ENCODE measurements at places on chromosomes 5 and 9.

DNA sequence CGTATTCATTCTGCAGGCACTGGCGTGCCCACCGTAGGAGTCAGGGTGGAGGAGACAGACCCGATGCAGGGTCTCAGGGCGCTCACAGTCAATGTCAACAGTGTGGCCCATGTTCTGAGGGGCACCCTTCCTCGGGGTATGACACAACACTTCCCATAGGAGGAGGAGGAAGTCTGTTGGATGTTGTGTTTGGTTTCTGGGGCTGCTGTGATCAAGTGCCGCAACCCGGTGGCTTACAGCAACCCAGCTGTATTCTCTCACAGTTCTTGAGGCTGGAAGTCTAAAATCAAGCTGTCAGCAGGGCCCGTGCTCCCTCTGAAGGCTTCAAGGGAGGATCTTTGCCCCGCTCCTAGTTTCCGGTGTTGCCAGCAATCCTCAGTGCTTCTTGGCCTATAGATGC lies 5.6 kb upstream of the HNRNPAB start:
- no peak for DNase-seq

DNA sequence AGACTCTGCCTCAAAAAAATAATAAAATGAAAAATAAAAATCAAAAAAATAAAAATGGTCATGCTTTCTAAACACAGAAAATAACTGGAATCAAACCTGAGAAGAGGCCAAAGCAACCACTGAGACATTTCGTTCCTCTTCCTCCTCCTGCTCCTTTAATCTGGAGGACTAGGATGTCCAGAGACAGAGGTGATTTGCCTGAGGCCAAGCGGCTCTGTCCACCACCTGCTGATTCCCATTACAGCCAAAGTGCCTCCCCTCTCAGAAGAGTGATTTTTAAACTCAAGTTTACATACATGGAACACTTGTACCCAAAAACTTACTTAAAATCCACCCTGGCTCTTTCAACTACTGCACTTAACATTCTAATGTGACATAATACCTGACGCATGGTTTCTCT lies 65.6 kb downstream of the TLE1 start:
- DNase-seq, result no peak

GRCh38 chr5:54063817-54064216 lies 246.6 kb downstream of the ARL15 start:
- no peak for DNase-seq

DNA sequence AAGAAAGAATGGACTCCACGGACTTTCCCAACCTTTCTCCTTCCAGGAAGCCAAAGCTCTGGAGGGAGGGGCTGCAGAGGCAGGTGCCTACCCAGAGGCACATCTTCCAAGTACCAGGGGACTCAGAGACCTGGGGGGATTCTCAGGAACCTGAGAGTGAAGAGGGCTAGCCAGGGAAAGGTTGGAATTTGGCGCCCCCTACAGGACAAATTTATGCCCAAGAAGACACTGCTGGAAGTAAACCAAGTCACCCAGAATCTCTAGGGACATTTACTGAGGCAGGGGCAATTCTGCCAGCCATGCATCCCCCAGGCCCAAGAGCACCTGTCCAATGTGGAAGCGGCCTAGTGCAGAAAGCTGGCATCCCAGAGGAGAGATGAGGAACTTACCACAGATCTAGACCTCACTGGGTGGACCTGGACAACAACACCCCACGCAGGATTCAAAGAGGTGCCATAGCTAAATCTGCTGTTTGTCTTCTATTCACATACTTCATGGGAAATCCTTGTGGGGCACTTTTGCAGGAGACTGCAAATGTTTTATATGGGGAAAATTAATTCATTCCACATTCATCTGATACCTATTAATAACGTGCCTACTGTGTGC lies 25.9 kb upstream of the IDNK start:
- no peak for DNase-seq

- DNase-seq, result no peak
These were observed 131.7 kb upstream of the TARS1 start for GRCh38 chr5:33309068-33309467.

DNA sequence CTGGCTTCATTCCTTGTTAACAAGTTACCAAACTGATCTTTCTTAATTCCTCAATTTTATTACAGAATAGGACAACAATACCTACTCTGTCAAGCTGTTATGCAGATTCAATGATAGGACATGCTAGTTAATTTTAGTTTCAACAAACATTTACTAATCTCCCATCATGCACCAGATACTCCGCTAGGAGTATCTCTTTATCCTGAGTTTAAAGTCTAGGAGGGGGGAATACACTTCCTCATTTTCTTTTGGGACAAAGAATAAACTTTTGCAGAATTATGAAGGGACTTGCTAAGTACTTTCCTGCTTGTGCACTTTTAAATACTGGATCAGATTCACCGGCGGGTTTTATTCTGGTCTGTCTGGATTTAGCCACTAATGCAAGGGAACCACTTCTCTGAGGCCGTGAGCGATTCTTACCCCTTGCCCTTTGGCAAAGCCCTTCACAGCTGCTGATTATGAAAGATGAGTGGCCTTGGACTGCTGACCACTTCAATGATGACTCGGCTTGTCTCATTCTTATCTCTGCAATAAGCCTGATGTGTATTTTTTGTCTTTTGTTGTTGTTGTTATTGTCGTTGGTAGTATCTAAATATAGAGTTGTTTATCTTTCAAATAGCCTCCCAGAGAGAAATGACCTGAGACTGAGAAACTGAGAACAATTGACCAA lies 73.9 kb downstream of the RMI1 start:
- DNase-seq, result no peak

- DNase-seq, result no peak
These were observed 22.2 kb downstream of the TNFSF8 start for GRCh38 chr9:114908104-114908622.

DNA sequence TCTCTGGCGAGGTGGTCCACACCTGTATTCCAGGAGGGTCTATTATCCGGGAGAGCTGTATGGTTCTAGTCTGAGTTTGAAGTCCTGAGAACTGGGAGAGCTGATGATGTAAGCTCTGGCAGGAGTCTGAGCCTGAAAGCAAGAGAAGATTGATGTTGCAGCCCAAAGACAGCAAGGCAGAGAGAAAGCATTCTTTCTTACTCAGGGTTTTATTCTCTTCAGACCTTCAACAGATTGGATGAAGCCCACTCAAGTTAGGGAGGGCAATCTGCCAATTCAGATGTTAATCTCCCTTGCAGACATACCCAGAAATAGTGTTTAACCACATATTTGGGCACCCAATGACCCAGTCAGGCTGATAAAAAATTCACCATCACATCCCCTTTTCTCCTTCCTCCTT lies 159.1 kb downstream of the CCDC171 start:
- DNase-seq, result no peak

DNA sequence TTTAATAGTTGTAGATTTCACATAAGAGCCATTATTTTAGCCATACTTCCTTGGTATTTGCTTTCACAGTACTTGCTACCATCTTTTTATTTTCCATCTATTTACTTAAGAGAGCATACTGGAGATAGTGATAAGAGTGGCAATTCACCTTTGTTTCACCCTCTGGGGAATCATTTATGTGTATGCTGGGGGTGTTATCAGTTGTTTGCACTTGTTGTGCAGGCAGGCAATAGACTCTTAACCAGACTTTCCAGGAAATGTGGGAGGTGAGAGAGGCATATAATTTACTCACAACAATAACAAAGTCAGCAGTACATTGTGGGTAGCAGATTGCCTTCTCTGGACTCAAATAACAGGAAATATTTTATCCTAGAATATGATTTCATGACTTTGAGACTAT lies 1018.3 kb downstream of the CDH12 start:
- no peak for DNase-seq

DNA sequence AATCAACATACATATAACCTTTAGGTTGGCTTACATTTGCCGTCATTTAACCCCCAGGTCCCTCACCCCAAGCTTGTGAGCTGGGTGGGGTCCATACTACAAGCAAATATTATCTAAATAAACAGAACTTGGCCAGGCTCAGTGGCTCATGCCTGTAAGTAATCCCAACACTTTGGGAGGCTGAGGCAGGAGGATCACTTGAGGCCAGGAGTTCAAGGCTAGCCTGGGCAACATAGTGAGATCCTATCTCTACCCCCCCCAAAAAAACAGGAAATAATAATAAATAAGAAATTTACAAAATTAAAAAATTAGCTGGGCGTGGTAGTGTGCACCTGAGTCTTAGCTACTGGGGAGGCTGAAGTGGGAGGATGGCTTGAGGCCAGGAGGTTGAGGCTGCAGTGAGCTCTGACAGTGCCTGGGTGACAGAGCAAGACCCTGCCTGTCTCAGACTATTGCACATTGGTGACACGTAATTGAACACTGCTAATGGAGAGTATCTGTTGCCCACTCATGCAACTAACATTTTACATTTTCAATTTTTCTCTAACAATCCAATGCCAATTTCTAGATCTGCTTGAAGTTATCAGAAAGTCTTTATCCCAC lies 18.9 kb downstream of the FNBP1 start:
- DNase-seq, result no peak

GRCh38 chr9:135306699-135307098 lies 172.9 kb upstream of the PPP1R26 start:
- DNase-seq, result no peak

DNA sequence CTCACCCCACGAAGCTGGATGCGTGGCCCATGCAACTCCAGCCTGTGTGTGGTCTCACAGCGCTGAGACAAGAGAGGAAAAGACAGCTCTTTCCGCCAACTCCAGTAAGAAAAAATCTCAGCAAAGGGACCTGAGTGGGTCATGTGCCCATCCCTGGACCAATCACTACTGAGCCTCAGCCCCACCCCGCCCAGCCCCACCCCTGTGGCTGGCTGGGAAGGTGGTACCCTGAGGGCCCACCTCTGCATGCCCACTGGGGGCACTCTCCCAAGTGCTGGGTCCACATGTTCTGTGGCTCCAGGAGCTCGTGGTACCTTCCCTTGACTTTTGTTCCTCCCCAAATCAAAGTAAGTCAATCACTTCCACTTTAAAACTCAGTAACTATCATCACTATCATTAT lies 105.1 kb upstream of the SMIM23 start:
- no peak for DNase-seq

- no peak for DNase-seq
These were observed 759 bp downstream of the GEMIN5 start for GRCh38 chr5:154937186-154937717.

DNA sequence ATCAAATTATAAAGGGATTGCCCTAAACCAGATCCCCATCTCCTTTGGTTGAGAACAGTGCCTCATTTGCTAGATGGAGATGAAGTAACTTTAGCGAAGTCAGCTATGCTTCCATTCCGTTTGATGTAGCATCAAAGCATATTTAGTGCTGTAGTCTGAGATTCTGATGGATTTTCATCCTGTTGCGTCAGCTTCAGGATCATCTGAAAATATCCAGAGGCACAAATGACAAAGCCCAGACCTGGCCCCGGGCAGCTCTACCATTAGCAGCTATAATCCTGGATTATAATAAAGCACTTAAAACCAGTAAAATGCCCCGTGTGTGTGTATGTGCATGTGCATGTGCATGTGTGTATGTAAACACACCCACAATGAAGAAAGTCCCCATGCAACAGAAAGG lies 44.7 kb downstream of the ERAP1 start:
- DNase-seq, result no peak

DNA sequence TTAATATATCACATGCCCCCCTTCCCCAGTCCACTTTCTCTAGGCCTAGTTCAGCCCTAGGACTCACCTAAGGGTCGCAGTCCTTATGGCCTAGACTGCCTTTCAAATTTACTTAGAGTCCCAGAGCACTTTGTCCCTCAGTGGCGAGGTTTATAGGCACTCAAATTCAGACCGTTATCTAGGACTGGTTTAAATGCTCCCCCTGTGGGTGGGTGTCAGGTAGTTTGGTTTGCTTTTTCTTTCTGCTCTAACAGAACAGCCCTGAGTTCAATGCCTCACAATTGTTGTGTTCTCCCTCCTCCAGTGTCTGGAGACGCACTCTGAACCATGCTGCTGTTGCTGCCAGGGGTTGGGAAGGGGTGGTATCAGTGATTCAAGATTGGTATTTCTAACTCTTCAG lies 317.1 kb downstream of the MAT2B start:
- DNase-seq, result no peak

DNA sequence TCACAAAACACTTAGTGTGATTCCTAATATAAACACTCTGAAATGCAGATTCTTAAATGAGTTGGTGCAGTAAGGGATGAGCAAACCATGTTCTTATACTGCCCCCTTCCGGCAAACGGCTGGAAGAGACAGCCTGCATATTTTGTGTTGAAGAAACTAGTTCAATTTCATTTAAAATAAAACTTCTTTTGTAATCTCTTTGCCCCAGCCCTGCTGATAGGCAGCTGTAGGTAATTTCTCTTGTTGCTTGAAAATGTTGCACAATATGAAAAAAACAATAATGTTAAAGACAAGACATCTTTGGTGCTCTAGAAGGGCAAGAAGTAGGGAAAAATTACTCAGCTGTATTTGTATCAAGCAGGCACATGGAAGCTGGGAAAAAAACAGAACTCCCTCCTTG lies 89.7 kb upstream of the CCNG1 start:
- DNase-seq, result no peak

DNA sequence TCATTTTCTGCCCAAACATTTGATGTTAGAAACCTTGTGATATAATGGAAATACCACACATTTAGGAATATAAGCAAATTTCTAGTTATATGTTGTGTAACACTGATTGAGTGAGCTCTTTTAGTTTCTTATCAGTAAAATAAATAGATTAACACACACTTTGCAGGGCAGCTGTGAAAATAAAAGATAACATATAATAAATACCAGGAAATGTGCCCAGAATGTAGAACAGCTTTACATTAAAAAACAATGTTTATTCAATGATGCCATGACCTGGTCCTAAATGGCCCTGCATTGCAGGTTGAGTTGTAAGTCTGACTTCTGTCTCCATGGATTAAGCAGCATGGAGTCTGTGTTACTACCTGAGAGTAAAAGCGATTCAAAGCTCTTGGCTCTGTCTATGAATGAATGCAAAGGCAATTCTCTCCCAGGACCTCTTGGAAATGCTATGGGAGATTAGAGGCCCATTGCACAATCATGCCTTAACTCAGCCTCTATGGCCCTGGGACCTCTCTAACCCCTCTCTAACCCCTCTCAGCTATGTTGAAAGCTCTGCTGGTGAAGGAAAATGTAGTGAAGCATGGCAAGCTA lies 296.0 kb upstream of the ACTBL2 start:
- no peak for DNase-seq

GRCh38 chr5:18097817-18098216 lies 463.6 kb downstream of the TAF11L14 start:
- no peak for DNase-seq

DNA sequence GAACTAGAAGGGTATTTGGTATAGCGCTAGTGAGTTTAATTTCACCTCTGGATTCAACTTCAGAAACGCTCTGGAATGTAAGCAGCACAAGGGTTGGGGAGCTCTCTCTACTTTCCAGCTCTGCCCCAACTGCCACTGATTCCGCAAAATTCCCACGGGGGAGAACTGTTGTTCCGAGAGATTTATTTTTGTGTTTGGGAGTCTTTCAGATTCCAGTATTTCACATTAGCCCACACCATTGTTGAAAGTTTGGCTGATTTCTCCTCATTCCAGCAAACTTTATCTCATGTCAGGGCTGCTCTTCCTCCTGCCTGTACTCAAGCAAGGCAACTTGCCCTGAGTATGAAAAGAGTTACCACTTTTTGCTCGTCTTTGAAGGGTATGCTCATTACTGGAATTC lies 198.5 kb upstream of the EGFLAM start:
- no peak for DNase-seq

- no peak for DNase-seq
These were observed 34.6 kb downstream of the NKX2-5 start for GRCh38 chr5:173200356-173200755.

- DNase-seq, result no peak
These were observed 246.5 kb downstream of the PTPRD start for GRCh38 chr9:10366171-10366779.

Measured in T-helper 17 cell (primary cell).